ENCODE measurements at places on chromosomes 7 and 10.

DNA sequence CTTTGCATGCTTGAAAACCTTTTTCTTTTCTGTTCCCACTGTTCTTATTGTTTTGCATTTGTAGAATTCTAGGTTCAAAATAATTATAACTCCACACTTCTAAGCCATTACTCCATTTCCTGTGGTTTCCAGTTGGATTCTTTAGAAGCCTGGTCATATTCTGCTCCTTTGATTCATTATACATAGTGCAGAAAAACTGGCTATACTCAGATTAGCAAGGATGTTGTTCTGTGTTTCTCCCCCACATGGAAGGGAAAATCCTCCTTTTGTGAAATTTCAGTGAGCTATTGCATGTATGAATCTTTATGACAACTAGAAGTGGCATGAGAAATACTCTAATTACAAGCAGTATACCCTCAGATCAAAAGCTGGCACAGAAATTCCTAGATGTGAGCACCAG is 79.5 kb downstream of the SLC13A1 start:
- no peak for DNase-seq

DNA sequence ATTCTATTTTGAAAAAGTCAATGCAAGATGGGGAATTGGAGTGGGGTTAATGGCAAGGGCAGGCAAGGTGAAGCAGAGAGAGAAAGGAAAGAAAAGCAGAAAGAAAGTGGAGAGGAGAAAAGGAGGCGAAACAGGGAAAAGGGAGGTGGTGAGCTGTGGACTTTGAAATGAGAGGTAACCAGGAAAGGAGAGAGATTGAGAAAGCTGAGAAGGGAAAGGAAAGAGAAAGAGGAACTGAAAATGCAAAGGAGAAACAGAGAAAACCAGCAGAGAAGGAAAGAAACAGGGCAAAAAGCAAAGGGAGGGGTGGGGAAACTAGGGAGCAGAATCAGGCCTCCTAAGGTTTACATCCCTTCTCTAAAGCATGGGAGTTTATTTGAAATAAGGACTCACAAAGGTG is 72.5 kb upstream of the TPK1 start:
- DNase-seq: no peak

GRCh38 chr7:149099058-149099457 is 8.5 kb upstream of the ZNF786 start:
- no peak for DNase-seq

- no peak for DNase-seq
These were observed 126.0 kb downstream of the SGMS1 start for GRCh38 chr10:50497758-50498157.

DNA sequence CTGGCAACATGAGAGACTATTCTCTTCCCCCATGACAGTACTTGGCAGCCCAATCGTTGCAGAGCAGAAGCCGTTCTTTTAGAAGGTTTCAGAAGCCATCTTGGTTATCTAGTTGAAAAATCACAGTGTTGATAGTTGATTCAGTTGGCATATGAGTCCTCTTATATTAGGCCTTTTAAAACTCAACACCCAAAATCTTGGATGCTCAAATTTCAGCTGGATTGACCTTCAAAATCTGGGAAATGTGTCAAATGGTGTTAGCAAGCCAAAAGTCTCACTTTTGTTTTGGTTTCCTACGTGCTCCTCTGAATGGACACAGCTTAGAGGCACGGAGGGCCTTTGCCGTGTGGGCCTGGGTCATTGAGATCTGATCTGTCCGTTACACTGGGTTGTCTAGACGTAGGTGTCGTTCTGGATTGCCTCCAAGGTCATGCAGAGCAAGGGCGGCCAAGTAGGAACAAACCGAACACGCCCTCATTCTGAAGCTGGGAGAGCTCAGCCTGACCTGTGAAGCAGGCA is 59.3 kb upstream of the BMPER start:
- no peak for DNase-seq

DNA sequence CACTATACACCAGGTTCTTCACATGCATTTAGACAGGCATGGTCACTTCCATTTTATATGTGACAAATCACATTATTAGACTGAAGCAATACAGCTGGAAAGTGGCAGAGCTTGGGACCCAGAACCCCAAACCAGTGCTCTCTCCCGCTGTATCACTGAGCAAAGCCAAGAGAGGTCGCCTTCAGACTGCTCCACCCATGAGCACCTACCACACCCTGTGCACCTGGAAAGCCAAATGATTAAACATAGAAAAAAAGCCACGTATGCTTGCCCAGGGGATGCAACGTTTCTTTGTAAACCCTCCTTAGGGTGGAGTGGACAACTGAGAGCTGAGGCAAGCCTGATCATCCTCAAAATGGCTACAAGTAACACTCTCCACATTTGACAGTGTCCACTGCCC is 72.5 kb downstream of the CCDC6 start:
- no peak for DNase-seq

GRCh38 chr10:29295813-29296212 is 6.9 kb downstream of the LYZL1 start:
- no peak for DNase-seq

DNA sequence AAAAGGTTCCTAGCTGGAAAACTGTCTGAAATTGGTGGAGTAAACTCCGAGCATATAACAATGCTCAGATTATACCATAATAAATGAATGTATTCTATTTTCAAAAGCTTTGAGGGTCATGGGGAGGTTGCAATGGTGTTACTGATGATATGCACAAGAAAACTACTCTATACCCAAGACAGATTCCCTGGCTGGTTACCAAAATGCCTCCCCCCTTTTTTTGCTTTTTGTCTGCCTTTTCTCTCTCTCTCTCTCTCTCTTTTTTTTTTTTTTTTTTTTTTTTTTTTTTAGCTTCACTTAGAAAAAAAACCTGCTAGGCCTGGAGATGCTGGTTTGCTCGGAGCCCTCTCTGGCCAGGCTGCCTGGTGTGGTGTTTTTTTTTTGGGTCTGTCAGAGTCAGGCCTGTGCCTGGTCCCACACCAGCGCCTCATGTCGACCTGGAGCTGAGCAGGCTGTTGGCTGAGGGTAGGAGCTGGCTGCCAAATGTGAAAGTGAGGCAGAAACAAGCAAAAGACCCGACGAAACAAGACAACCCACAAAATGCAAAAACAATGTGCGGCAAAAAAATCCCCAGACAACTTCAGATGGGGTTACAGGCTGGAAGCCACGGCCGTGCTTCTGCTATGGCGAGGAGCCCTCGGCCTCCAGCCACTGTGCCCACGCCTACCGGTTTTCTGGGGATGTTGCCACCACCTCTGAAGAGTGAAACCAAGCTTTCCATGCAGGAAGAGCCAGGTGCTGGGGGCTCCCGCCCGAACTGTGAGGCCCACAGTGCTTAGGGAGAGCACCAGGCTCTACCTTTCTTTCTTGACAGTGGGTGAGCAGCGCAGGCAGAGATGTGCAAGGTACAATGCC is 59.9 kb upstream of the EFCAB10 start:
- DNase-seq: no peak

- DNase-seq: no peak
These were observed 687.5 kb downstream of the SORCS3 start for GRCh38 chr10:105328503-105329133.

- no peak for DNase-seq
These were observed 36.9 kb upstream of the AUTS2 start for GRCh38 chr7:69561266-69561960.

DNA sequence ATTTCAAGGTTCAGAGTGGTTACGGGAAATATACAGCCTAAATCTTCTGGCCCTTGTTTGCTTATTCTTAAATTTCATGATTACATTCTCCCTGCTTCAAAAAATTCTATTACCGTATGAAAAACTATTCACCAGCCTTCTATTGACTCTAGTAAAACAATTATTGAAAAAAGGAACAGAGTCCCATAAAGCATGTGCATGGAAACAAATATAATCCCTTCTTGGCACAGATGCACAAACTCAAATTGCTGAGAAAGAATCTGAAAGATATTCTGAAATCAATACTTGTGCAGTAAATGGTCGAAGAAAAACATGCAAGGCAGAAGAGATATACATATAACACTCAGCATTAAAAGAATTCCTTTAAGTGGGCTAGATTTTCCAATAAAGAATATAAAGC is 83.6 kb downstream of the LRRN3 start:
- no peak for DNase-seq

DNA sequence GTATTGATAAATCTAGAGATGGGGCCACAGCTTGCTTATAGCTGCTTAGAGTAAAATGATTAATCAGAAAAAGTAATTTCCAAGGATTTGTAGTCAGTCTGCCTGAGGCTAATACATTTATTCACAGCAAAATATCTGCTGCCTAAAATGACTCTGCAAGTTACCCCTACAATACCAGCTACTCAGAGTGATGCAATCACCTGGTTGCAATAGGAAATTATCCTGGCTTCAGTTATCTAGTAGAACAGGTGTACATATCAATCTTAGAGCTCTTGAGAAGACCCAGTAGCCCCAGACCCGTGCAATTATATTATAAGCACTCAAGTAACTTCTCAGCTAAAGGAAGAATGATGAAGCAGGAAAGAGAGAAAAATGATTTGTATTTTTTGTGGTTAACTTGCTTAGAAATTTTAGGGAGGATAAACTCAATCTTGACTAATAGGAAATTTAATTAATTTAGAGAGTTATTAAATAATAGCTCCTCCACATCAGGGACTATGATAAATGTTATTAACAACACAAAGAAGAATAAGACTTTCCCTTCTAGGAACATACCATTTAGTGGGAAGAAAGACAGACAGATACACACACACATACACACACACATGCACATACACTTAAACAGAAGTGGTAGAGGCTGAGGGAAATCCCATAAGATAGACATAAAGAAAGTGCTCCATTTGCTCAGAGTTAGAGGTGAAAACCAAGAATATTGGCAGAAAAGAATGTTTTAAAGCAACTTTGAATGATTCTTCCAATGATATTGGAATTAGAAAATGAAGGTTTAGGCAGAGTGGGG is 140.4 kb upstream of the PRSS1 start:
- DNase-seq: no peak

GRCh38 chr10:47260505-47261111 is 39.4 kb upstream of the GDF10 start:
- DNase-seq: no peak

GRCh38 chr10:34748767-34749166 is 66.3 kb downstream of the PARD3 start:
- DNase-seq: no peak

DNA sequence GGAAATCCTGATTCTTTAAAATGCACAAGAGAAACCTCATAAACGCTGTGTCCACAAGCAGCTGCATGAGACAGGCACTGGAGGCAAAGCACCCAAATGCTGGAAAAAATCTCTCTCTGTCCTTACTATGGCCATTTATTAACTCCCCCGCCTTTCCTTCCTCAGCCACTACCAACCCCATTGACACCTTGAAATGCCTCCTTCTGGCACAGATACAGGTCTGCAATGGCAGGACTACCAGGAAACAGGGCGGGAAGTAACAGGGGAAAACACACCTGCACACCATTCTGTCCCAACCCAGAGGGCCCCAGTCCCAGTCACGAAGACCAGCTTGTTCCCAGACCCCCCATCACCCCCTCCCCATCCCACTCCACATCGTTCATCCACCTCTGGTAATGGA is 224.3 kb downstream of the PARD3 start:
- no peak for DNase-seq

DNA sequence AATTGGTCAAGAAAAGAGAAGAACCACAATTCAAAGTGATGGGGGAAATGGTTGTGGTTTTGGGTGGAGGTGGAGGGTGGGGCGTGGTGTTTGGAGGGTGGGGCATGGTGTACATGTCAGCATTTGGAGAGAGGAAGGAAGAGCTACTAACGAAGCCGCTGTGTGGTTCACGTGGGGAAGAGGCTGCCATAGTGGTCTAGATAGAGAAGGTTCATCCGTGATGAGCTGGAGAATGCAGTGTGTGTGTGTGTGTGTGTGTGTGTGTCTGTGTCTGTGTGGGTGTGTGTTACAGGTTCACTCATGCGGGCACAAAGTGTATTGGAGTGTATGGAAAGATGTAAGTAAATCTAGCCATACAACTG is 6.1 kb upstream of the VCL start:
- DNase-seq: peak; percentile 86

DNA sequence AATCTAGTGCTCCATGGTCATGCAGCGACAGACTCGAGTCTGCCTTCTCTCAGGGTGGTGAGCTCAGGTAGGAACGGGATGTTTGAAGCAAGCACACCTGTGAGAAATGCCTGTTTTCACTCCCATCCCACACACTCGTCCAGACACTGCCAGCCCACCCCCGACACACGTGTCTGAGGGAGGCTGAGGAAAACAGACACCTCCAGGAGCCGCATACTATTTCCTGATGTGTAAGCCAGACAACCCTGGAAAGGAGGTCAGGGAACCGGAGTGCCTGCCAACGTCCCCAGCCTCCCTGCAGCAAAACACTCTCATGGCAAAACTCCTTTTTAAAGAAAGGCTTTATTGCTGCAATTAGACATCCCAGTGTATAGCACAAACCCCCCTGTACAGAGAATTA is 80.2 kb downstream of the ALOX5 start:
- no peak for DNase-seq

DNA sequence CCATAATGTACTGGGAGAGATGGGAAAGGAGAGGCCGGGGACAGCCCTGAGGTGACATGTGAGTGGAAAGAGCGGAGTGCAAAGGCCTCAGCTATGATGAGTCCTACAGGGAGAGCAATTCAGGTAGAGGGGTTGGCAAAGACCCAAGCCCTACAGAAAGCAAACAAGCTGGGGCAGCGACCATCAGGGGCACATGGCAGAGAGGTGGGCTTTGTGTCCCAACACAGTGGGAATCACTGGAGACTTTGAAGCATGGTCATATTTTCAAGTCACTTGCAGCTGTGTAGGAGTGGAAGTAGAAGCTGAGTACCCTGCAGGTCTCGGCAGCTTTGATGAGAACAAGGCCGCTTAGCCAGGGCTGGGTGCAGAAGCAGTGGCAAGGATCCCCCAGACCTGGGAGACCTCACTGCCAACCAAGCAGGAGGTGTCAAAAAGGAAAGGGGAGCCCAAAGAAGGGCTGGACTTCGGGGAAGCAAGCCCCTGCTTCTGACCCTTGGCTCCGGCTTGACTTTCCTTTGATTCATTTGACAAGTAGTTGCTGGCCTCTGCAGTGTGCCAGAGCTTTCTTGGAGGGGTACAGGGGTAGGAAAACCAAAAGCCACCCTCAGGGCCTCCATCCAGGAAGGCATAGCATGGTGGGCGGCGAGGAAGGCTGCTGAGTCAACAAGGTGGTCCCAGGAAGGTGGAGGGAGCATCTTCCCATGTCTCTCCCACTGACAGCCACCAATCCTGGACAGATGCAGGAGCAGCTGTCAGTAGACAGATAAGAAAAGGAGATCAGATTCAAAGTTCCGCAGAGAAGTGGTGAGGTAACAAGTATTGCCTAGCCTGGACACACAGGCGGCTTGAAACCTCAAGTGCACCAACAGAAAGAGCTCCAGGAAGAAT is 1.9 kb upstream of the PGAM2 start:
- DNase-seq: no peak
